ENCODE measurements at places on chromosomes 1 and 21.

DNA sequence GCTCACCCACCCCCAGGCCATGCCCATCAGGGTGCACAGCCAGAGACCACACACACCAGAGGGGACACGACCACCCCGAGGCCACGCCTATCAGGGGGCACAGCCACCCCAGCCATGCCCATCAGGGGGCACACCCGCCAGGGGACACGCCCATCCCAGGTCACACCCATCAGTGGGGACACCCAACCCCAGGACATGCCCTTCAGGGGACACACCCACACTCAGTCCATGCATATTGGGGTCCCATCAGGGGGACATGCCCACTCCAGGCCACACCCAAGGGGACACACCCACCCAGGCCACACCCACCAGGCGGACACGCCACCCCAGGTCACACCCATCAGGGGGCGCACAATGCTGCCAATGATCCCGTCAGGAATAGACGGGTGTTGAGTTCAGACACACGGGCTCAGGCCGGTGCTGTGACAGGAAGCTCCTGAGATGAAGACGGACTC lies 20.7 kb downstream of the MCM3AP start:
- no peak for DNase-seq

GRCh38 chr21:46482225-46482845 lies 23.6 kb downstream of the DIP2A start:
- no peak for DNase-seq

DNA sequence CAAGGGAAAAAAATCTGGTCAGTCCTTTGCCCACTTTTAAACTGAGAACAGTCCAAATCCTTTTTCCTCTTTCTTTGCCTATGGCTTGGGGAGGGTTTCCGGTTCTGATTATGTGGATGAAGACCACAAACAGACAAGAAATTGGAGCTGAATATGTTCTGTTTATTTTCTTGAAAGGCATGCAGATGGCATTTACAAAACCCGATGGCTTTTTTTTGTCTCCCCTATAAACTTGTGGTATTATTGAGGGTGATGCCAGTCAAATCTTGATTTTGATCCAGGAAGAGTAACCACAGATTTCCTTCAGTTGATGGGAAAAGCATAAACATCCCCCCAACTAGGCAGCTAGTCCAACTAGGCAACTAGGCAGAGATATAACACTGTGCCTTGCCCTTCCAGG lies 38.9 kb downstream of the PLPP3 start:
- DNase-seq: no peak

- no peak for DNase-seq
These were observed 64.2 kb upstream of the SMYD2 start for GRCh38 chr1:214216779-214217178.

- DNase-seq: no peak
These were observed 160.6 kb downstream of the ST6GALNAC5 start for GRCh38 chr1:77027847-77028246.

- DNase-seq: peak; percentile 39
These were observed 353.5 kb upstream of the B3GALT2 start for GRCh38 chr1:193539731-193540459.

All from CD4-positive, alpha-beta T cell treated with Interleukin-4 for 4 hours (primary cell).